ENCODE measurements at places on chromosomes 12 and 14. TPM values are rescaled to one million over a fixed set of nuclear protein-coding genes. Genes with fewer than 3 reads are reported as not detected.

BCL11B gene
- total RNA-seq: not detected

PAX9 gene
- total RNA-seq: not detected

GRCh38 chr12:6161124-6161882 is 36.8 kb upstream of the VWF start:
- H3K4me3 ChIP-seq: no peak overlapping the region
- peaks cover 10% of the 10 kb centered on the region for H3K4me1 ChIP-seq
- H3K27me3 ChIP-seq: no peaks in the 10 kb centered on the region
- H3K27ac ChIP-seq: no peak overlapping the region

GRCh38 chr14:51805541-51805940 is 54.9 kb upstream of the GNG2 start:
- no peaks in the 10 kb centered on the region for H3K4me1 ChIP-seq
- no peak overlapping the region for H3K27ac ChIP-seq
- H3K36me3 ChIP-seq: no peaks in the 10 kb centered on the region
- H3K27me3 ChIP-seq: no peaks in the 10 kb centered on the region

- H3K27me3 ChIP-seq: no peaks in the 10 kb centered on the region
- H3K4me3 ChIP-seq: no peak overlapping the region
- no peaks in the 10 kb centered on the region for H3K4me1 ChIP-seq
- no peak overlapping the region for H3K27ac ChIP-seq
- DNase-seq: no peak
Observed at GRCh38 chr14:58703161-58703506, 65.4 kb downstream of the DACT1 start.

GRCh38 chr14:101410126-101410525 is 151.2 kb upstream of the DIO3 start:
- H3K4me3 ChIP-seq: no peak overlapping the region
- no peak for DNase-seq
- H3K27me3 ChIP-seq: peaks cover 27% of the 10 kb centered on the region
- peaks cover 6% of the 10 kb centered on the region for H3K4me1 ChIP-seq

- H3K4me3 ChIP-seq: no peak overlapping the region
- H3K4me1 ChIP-seq: no peaks in the 10 kb centered on the region
- DNase-seq: peak; percentile 5
- no peak overlapping the region for H3K27ac ChIP-seq
Observed at GRCh38 chr12:3035171-3035570, 42.0 kb upstream of the TSPAN9 start.

Measured in GM23248 (cell line).